ENCODE measurements at places on chromosomes 7 and 10. TPM values are rescaled to one million over a fixed set of nuclear protein-coding genes. Genes with fewer than 3 reads are reported as not detected.

Gene INSYN2A
- polyA plus RNA-seq, result 1.2 TPM

- DNase-seq, result no peak
These were observed 17.3 kb downstream of the DCLRE1C start for GRCh38 chr10:14936584-14936983.

Gene GPC2
- 13.7 TPM for polyA plus RNA-seq

Gene CYP3A5
- polyA plus RNA-seq, result 0.68 TPM

Gene TSPAN33
- polyA plus RNA-seq, result 28.8 TPM

DNA sequence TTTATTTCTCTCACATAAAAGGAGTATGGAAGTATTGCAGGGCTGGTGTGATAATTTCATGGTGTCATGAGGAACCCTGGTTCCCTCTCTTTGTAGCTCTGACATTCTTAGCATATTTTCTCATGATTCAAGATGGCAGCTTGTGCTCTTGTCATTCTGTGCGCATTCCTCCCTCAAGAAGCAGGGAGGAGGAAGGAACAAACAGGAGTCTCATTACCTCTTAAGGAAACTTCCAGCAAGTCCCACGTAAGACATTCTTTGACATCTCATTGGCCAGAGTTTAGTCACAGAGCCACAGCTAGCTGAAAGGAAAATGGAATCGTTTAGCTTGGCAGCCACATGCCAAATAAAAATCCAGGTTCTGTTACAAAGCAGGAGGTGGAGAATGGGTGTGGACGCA lies 546.8 kb downstream of the LRMDA start:
- DNase-seq, result no peak

- no peak for DNase-seq
These were observed 64.4 kb downstream of the EPDR1 start for GRCh38 chr7:37984750-37985390.

DNA sequence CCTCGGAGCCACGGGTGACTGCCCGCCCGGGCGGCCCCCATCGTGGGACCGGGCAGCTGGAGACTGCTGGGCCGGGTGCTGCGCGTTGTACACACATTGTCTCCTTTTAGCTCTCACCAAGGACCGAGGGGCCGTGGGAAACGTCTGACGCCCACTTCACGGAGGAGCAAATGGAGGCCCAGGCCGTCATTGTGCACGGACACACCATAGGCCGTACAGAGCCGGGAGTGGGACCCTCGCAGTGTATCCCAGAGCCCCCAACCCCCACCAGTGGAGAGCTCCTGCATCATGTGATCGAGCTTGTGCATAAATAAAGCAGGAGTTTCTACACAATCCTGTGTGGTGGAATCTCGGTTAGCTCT lies 722 bp downstream of the DENND10 start:
- no peak for DNase-seq

DNA sequence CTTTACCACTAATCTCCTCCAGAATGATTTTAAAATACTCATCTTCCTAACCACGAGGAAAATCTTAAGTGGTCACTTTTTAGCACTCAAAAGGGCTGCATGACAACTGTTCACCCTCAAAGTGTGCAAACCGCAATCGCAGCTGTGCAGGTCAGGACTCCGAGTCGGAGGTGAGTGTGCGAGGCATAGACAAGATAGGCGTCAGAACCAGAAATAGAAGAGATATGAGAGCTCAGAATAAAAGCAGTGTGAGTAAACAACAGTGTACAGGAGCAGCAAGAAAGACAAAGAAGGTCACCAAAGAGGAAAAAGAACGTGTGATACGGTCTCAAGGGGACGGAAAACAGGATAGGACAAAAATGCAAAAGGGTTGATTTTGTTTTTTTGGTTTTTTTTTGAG lies 17.5 kb upstream of the ENO4 start:
- DNase-seq, result no peak

DNA sequence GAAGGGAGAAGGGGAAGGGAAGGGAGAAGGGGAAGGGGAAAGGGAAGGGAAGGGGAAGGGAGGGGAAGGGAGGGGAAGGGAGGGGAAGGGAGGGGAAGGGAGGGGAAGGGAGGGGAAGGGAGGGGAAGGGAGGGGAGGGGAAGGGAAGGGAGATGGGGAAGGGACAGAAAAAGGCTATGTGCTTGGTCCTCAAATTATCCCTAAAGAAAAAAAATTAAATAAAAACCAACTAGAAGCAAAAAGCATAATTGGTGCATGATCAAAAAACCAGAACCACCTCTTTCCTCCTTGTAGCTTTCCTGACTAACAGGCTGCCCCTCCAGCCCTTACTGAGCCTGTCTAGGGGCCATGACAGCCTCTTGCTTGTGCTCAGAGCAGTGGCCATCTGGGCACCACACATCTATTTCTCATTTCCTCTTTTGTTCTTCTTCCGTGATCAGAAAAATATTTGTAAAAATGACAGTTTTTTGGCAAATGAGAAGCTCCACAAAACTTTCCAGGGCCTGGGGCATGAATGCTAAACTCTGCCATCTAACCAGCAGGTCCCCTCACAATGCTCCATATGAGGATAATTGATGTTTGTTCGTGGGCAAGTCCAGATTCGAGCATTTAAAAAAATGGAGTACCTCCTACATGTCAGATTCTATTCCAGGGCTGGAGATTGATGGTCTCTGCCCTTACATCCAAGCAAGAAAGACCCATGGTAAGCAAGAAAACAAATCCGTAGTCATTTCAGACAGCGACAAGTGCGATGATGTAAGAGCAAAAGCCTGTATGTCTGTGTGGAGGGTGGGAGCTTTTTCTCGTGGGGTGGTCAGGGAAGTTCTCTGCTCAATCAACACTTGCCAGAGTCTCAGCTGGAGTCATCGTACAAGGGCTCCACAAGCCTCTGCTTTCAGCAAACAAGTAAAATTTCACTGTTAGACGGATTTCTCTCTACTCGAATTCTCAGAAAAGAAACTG lies 320.9 kb downstream of the WDR11 start:
- DNase-seq, result no peak

Gene FAM200A
- 10.8 TPM for polyA plus RNA-seq

Gene PAPOLB
- polyA plus RNA-seq, result not detected

DNA sequence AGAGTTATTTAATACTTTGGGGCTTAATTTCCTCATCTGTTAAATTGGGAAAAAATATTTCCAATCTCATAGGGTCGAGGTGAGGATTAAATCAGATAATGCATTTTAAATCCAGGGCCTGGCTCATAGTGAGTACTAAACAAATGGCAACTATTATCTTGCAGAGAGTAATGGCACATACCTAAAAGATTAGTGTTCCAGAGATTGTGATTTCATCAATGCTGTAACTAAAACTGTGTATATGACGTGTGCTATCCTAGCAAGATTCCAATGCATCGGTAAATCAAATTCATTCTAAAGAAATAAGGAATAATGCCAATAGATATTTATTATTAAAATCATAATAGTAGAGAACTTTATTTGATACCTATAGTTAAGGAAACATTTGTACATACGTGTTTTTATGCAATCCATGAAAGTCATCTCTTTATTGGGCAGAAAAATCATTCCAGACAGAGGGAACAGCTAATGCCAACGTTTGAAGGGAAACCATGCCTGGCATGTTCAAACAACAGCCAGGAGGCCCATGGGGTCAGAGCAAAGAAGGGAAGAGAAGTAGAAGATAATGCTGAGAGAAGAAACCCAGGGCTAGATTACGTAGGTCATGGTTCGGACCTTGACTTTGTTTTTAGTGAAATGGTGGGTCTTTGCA lies 174.8 kb upstream of the AGR3 start:
- no peak for DNase-seq

Gene AKR1C4
- polyA plus RNA-seq, result not detected

- DNase-seq, result no peak
These were observed 20.4 kb upstream of the FIGNL1 start for GRCh38 chr7:50470250-50471163.

GRCh38 chr7:29255906-29256692 lies 61.5 kb downstream of the CHN2 start:
- no peak for DNase-seq

Gene CHRM2
- polyA plus RNA-seq, result 2.3 TPM

Gene ANKRD26
- not detected for polyA plus RNA-seq

Gene IL2RA
- polyA plus RNA-seq, result not detected

DNA sequence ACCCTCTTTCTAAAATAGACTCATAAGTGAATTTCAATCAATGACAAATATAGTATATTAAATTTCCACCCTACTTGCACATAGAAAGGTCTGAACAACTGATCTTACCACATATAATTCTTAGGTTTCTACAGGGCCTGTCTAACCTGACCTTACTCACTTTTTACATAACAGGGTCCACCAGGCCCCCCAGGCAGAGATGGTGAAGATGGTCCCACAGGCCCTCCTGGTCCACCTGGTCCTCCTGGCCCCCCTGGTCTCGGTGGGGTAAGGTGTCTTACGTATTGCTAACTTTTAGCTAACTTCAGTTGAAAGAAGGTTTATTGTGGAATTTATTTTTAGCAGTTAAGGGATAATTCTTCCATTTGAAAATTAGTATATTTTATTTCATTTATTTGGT lies 5.3 kb downstream of the COL1A2 start:
- no peak for DNase-seq

- DNase-seq, result no peak
These were observed 35.4 kb downstream of the CTTNBP2 start for GRCh38 chr7:117837841-117838240.

Gene ARMS2
- polyA plus RNA-seq, result not detected

Gene GET4
- polyA plus RNA-seq, result 43.7 TPM

- DNase-seq, result no peak
These were observed 188.9 kb upstream of the KMT2E start for GRCh38 chr7:104825099-104825498.

DNA sequence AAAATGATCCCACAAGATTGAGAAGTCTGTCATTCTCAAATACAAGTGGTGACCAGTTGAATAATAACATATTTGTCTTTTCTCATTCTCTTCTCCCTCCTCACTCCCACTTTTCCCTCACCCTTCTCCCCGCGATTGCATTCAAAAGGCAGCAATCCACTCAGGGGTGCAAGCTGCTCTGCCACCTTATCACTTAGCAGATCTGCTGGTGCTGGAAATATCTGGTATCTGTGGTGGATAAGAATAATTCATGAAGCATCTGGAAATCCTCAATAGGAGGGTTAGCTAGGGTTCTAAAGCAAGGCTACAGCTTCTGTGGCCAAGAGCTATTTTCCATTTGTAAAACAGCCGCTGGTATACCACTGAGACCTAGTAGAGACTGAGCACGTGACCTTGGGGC lies 43.8 kb downstream of the GCC1 start:
- no peak for DNase-seq

- no peak for DNase-seq
These were observed 270.0 kb downstream of the NEBL start for GRCh38 chr10:20627087-20627486.

Gene NYAP1
- 1.7 TPM for polyA plus RNA-seq

- no peak for DNase-seq
These were observed 1.6 kb upstream of the ORAI2 start for GRCh38 chr7:102431617-102432298.

Gene PTN
- polyA plus RNA-seq, result not detected

Gene KCNMA1
- 13.3 TPM for polyA plus RNA-seq

Gene SPOCK2
- polyA plus RNA-seq, result 9.5 TPM

DNA sequence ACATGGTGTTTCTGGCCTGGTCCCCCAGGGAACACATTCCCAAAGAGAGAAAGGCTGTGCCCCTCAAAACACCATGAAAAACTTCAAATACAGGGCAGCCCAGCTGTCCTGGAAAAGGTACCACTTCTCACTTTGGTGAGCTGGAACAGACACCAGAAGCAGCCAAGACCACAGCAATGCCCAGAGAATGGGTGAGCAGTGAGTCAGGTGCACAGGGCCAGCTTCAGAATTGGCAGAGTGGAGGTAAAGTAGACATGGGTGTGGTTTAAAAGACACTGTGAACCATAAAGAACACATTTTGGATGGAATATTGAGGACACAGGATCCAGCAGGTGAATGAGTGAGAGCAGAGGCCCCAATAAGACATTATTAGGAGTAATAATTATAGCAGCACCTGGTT lies 51.3 kb downstream of the FAM13C start:
- DNase-seq, result no peak

GRCh38 chr7:101233907-101234547 lies 3.6 kb downstream of the CLDN15 start:
- no peak for DNase-seq

- DNase-seq, result no peak
These were observed 37.4 kb downstream of the VIM start for GRCh38 chr10:17265468-17265867.

DNA sequence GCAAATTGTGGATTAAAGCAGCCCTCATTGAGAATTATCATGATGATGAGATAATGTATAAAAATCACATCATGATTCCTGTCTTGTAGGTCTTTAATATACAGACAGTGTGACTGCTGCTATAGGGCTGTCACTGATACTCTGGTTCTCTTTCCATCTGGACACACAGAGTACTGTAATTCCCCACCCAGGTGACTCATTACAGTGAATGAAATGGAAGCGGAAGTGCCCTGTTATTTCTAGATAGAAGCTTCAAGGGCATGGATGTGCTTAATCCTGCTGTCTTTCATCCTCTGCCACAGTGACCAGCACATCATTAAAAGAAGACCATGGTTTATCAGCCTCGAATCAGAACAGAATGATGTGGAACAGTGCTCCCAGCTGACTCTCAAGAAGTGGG lies 1234.0 kb downstream of the SORCS3 start:
- DNase-seq, result no peak

Gene TAS2R5
- polyA plus RNA-seq, result 0.95 TPM

- DNase-seq, result no peak
These were observed 240.2 kb downstream of the C7orf25 start for GRCh38 chr7:42671627-42672026.

DNA sequence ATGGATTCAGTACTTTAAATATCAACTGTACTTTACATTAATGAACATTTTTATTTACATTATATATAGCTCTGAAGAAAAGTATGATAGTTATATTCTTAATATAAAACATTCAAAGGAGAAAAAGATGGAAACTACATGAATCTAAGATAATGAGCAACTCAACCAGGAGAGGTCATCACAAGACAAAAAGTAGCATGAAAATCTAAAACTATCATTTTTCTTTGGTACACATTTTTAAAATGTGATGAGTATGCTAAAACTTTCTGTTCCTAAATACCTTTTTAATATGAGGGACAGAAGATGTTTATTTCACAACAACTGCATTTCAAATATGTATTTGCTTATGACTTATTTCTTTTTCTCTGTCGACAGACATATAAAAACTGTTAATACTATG lies 2.4 kb downstream of the CNTNAP2 start:
- DNase-seq, result peak; percentile 8

GRCh38 chr10:27564398-27564797 lies 60.3 kb downstream of the RAB18 start:
- DNase-seq, result no peak

All from muscle of arm (tissue), 14 donors.